ENCODE measurements at places on chromosomes 2 and 18. TPM values are rescaled to one million over a fixed set of nuclear protein-coding genes. Genes with fewer than 3 reads are reported as not detected.

Gene CNGA3
- total RNA-seq = 0.18 TPM

Gene ACMSD
- total RNA-seq = not detected

Gene CFAP65
- total RNA-seq = not detected

Gene MSTN
- 0.08 TPM for total RNA-seq

Gene SPEG
- 22.7 TPM for total RNA-seq

Gene MARCO
- total RNA-seq = not detected

Gene SLC5A6
- total RNA-seq = 12.9 TPM

Gene ACVR1
- total RNA-seq = 32.9 TPM

Gene ABCB6
- total RNA-seq = 10.1 TPM

Gene CDKL4
- 0.90 TPM for total RNA-seq

Gene MYOM1
- total RNA-seq = 0.90 TPM

Gene ERBB4
- 0.16 TPM for total RNA-seq

Gene HOXD4
- total RNA-seq = not detected

Gene ELMOD3
- total RNA-seq = 9.0 TPM

Gene HOXD11
- not detected for total RNA-seq

Gene ACKR3
- total RNA-seq = 2.0 TPM

Gene C2orf80
- not detected for total RNA-seq

Gene MYO3B
- total RNA-seq = 0.33 TPM

Gene GALR1
- not detected for total RNA-seq

Gene IL36A
- 2.0 TPM for total RNA-seq

Gene GCKR
- 4.5 TPM for total RNA-seq

Gene HOXD3
- not detected for total RNA-seq

Measured in fibroblast of the aortic adventitia (primary cell).